ENCODE measurements at places on chromosomes 11 and 22.

DNA sequence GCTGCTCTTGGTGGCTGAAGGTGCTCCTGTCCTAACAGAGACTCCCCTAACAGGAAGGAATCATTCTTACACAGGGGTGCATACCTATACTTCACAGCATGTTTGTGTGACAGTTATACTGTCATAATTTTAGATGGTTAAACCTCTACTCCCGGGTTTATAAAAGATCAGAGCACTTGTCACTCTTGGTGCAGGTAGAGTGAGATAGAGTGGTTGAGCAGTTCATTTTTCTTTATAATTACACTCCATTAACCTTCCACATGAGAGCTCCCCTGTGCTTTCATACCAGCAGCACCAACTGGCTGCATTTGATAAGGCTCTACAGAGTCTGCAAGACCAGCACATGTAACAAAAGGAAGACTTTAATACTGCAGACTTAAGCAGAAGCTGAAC is 72.9 kb downstream of the LARGE2 start:
- DNase-seq, result no peak

DNA sequence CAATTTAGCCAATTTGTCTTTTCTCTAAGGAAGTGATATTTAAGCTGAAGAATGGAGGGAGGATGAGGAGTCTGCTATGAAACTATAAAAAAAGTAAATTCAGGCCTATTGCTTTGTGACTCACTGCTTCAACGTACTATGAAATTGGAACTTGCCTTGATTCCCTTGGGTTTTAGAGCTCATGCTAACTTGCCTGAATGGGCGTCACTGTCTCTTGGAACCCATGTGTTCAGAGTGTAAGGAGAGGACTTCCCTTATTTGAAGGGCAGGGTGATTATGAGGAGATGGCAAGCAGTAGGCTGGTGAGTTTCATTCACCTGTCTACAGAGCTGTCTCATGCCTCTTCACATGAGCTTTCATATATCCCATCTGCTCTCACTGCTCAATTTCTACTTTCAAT is 28.7 kb upstream of the WT1 start:
- DNase-seq, result no peak

DNA sequence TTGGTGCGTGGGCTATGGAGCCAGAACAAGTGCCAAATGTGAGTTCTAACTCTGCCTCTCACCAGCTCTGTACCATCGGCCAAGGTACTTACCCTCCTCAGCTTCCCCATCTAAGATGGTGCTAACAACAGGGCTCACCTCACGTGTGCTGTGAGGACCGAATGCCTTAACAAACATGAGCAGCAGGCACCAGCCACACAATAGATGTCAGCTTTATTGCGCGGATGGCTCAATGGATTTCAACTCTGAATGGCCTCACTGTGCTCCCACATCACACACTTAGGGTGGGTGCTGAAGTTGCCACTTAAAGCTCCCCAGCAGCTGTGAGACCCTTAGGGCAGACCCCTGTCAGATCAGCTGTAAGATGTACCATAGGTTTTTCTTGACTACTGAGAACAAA is 24.1 kb downstream of the RELT start:
- no peak for DNase-seq

- DNase-seq, result no peak
Observed at GRCh38 chr11:75422248-75423231, 10.5 kb downstream of the KLHL35 start.

DNA sequence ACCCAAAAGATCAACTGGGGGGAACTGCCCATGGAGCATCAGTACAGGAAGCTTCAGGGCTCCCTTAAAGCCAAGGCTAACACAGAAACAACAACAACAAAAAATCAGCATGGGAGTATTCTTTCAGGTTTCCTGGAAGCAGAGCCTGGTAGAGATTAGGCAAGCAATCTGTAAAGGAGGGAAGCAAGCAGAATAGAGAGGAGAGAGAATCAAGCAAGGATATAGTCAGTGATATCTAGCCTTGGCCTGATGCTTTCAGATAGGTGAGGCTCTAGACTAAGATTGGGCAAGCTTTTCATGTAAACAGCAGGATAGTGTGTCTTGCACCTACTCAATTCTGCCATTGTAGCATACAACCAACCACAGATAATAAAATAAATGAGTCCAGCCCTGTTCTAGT is 44.4 kb upstream of the FAT3 start:
- DNase-seq, result no peak

GRCh38 chr22:37148031-37148651 is 1.6 kb downstream of the IL2RB start:
- DNase-seq, result no peak

GRCh38 chr11:60860943-60861342 is 5.2 kb upstream of the PTGDR2 start:
- no peak for DNase-seq

DNA sequence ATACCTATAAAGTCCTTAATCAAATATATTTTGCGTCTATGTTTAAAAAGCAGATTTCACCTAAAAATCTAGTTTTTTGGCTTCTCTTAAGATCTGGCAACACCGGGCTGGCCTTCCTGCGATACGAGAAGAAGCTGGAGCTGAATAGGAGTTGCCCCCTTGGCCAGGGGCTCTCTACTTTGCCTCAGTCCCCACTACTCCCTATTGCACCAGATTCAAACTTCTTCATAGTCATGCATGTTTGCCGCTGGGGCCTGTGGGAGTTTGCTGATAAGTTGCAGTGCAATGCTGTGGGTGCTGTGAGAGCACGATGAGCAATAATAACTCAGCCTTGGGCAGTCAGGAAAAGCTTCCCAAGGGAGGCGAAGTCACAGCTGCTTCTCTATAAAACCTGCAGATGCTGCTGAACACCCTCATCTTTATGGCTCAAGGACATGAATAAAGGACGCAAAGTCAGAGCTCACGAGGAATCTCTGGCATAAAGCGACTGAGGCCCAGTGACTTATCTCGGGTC is 15.2 kb upstream of the EIF3D start:
- no peak for DNase-seq

DNA sequence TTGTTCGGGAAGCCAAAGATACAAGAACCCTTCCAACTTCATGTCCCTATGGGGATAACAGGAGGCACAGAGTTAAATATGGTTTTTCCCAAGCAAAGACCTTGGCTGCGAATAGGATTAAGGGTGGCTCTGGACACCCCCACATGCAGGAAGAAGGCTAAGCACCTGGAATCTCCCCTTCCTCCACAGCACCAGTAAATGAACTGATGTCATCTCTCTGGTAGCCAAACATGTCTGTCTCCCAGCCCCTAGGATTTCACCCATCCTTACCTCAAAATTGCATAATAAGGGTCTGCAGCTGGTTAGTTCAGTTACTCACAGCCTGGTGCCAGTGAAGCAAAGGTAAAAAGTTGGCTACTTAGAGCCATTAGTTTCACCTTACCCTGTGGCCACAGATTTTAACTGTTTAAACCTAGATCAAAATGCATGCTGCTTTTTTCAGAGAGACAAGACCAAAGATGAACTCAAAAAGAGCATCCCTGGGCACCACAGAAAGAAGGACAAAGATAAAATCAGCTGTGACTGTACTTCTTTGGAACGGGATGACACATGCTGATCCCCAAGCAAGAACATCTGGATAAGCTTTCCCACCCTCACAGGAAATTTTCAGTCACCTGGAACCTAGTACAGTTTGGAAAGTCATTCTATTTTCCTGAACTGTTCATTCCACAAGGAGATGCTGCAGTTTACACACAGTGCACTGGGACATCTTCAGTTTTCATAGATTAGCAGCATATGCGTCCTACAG is 77.2 kb upstream of the AKIP1 start:
- no peak for DNase-seq

- DNase-seq, result no peak
Observed at GRCh38 chr11:9525116-9525515, 48.4 kb upstream of the WEE1 start.

GRCh38 chr11:102223859-102224258 is 93.4 kb upstream of the BIRC3 start:
- no peak for DNase-seq

GRCh38 chr11:78784321-78785061 is 209.8 kb upstream of the NARS2 start:
- no peak for DNase-seq

DNA sequence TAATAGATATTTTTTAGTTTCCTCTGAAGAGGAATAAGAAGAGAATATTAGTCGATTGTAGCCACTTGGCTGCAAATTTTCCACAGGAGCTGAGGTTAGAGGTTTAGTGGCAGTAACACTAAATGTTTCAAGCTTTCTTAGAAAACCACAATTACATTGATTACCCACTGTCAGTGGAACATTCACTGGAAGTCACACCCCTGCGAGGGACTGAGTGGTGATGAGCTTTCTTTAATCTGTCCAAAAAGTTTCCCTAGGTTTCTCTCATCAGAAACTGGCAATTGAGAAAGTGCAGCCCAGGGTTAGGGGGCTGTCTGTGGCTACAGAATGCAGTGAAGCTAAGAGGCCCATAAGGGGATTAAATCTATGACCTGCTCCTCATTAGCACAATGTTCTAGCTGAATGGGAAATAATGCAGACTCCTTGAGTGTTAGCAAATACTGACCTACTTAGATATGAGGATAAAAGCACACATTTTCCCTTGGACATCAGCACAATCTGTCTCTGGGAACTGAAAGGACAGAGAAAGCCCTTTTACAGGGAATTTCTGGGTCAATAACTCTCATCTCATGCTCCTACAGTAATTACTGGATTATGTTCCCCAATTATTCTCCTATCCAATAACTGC is 189.5 kb downstream of the FAM76B start:
- no peak for DNase-seq

DNA sequence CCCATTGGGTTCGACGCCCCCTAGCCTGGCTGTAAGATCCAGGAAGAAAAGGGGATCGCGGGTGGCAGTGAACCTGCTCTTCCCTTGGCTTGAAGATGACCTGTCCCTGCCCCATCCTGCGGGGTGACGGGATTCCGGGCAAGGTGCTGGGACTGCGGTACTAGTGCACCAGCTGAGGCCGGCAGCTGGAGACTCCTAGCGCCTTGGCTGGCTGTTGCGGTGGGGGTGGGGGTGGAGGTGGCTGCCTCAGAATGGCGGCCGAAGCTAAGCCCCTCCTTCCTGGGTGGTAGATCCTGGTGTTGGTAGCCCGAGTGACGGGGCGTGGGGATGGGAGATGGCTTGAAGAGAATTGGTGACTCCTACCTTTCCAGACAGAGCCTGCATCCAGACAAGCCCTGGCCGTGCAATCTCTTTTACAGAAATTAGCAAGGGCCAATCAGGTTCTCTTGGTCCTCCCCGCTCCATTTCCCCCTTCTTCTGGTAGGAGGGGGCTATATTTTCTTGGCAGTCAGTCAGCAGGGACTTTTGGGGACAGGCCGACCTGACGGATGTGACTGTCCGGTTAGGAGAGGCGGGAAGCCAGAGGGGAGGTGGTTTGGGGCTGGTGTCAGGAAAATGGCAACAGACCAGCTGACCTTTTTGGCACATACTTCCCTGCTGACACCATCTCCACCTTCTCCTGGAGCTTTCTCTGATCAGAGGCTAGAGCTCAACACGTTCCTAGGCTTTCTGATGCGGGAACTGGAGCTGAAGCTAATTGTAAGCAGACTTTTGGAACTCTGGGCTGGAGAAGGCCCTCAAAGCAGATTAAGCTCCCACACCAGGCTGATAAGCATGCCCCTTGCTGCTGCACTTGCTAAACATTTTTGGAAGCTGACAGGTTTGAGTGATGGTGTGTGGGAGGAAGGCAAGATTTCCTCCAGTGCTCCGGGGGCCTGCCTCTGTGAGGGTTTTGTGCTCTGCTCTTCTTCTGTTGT is 2.0 kb downstream of the NAV2 start:
- no peak for DNase-seq

DNA sequence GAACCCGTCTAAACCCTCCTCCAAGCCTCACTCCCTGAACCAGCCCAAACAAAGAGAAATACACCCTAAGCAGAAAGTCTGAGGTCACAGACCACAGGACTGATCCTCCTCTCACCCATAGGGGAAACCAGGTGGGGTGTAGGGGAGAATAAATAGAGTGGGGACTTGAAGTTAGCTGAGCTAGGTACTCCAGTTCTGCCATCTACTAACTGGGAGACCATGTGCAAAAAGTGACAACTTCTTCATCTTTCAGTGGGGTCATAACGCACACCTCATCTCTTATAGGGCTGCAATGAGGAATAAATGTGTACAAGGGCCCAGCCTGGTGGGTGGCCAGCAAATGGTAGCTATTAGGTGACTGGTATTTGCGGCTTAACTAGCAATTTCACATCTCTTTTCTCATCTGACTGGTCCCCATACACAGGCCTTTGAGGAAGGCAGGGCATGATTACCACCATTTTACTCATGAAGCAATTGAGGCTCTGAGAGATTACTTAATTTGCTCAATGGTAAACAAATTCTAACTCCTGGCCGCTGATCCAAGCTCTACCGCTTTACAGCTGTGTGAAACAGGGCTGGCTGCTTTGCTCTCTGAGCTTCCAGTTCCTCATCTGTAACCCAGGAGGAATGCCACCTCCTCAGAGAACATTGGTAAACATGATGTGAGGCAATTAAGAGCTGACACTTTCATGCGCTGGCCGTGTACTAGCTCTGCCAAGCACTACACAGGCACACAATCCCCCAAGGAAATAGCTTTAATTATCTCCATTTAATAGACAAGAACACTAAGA is 16.6 kb downstream of the TBC1D10A start:
- DNase-seq, result no peak

DNA sequence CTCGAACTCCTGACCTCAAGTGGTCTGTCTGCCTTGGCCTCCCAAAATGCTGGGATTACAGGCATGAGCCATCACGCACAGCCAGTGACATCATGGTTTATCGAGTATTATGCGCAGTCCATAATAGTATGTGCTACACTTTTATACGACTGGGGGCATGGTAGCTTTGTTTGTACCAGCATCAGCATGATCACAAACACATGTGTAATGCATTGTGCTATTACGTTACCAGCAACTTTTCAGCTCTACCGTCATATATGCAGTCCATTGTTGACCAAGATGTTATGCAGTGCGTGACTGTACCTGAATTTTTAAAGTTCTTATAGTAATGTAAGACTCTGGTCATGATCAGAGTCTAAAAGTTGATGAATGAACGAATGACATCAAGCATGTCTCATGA is 67.9 kb downstream of the ZC3H12C start:
- DNase-seq, result no peak

DNA sequence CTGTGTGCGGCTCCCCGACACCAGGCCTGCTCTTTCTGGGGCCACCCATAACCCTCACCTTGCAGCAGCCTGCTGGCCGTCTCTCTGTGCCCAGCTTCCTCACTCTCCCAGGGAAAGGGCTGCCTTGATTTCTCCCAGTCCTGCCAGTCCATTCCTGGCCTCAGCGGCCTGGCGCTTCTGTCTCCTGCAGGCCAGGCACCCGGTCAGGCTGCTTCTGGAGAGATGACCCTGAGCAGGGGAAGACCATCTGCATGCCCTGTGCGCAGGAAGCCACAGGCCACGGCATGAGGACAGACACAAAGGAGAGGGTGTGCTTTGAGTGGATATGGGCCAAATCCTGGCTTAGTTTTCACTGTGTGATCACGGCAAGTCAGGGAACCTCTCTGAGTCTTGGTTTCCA is 86.2 kb downstream of the TSPAN18 start:
- DNase-seq, result no peak

- DNase-seq, result no peak
Observed at GRCh38 chr22:48950151-48950915, 877.3 kb downstream of the BRD1 start.

DNA sequence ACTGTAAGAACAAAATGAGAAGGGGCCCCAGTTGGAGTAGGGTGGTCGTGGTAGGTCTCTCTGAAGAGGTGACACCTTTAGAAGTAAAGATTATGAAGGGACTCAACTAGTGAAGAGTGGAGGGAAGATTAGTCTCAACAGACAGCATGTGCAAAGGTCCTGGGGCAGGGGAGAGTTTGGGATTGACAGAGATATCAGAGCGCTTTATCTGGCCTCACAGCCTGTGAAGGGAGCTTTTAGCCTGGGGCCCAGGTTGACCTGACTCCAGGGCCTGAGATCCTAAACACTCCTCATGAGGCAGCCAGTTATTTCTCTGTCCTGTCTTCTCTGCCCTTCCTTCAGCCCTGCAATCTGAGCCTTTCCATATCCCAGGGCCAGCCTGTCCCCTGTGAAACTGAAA is 16.2 kb downstream of the FGF3 start:
- no peak for DNase-seq

All from right renal pelvis (tissue), 4 donors.